EH (cell line): ENCODE measurements at places on chromosomes 6 and 20.

DNA sequence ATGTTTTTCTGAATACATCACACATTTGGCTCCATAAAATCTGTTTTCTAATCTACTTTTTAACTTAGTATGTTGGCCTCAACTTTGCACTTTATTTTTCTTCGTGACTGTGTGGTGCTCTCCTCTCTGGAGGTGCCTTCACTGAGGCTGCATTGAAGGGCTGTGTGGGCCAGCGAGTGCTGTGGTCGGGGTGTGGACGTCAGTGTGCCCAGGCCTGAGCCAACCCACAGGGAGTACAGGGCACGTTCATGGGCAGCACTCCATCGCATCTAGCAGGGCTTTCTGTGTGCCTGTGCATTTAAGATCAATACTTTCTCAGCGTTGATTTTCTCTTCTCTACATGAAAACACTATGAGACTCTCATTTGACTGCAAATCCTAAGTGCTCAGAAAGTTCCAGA lies 37.8 kb downstream of the DACT2 start:
- no peak for DNase-seq

GRCh38 chr6:131029626-131030297 lies 33.3 kb downstream of the EPB41L2 start:
- peak; percentile 54 for DNase-seq

DNA sequence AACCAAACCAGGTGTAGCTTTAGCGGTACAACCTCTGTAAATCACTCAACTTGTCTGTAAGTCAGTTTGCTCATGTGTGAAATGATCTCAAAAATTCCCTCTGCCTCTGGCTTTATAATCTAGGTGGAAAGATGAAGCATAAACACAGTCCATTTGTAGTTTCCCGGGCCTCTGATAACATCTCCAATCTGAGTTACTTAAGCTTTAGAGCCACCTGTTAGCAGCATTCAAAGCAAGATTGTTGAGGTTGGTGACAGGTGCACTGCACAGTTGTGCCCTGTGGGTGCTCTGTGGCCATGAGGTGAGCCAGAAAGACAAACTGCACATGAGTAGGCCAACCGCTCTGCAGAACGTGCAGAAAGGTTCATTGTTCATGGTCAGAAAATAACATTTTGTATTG lies 53.7 kb downstream of the MOCS1 start:
- DNase-seq = no peak

DNA sequence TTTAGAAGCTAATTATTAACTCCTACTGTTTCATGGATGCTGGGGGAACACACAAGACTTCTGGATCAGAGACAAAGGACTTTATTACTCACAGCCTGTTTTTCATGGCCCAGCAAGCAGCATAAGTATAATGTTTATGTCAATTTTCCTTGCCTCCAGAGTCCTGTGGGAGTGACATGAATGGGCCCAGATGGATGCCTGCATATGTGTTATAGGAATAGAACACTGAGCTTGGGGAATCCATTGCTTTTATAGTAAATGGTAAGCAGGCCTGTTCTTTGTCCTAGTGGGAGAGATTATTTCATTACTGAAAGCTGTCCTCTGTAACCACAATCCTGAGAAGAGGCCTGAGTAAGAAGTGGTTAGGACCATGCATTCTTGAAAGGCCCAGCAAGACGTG lies 25.6 kb downstream of the BLTP3A start:
- peak; percentile 28 for DNase-seq

DNA sequence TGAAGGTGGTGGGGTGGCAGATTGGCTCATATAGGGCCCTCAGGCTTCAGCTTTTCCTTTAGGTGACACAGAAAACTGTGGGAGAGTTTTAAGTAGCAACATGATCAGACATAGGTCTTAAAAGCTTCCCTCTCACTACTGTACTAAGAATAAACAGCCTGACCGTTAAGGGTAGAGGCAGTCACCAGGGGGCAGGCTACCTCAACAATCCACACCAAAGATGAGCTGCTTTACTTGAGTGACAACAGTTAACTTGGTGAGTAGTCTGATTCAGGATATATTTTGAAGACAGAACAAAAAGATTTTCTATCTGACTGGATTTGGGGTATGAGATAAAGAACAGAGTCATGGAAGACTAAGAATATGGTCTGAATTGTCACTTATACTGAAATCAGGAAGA lies 193.1 kb upstream of the SHLD1 start:
- DNase-seq = peak; percentile 54

DNA sequence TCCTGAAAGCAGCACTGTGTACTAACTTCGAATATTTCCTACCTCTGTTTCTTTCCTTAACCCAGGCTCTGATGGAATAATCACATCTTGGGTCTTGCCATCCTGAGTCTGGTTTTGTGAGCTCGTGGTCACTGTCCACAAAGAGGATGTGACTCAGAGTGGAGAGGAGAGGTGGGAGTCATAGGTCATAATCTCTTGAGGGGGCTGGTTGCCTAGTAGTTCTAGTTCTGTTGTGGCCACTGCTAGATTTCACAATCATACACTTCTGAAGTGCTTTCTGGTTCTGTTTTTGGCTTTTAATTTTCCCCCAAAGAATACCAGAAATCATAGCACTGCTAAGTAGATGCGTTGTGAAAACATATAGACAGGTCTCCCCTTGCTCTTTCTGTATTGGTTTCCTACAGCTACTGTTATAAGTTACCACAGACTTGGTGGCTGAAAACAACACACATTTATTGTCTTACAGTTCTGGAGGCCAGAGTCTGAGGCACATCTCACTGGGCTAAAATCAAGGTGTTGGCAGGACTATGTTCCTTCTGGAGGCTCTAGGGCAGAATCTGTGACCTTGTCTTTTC lies 102.8 kb downstream of the NRSN1 start:
- peak; percentile 6 for DNase-seq

DNA sequence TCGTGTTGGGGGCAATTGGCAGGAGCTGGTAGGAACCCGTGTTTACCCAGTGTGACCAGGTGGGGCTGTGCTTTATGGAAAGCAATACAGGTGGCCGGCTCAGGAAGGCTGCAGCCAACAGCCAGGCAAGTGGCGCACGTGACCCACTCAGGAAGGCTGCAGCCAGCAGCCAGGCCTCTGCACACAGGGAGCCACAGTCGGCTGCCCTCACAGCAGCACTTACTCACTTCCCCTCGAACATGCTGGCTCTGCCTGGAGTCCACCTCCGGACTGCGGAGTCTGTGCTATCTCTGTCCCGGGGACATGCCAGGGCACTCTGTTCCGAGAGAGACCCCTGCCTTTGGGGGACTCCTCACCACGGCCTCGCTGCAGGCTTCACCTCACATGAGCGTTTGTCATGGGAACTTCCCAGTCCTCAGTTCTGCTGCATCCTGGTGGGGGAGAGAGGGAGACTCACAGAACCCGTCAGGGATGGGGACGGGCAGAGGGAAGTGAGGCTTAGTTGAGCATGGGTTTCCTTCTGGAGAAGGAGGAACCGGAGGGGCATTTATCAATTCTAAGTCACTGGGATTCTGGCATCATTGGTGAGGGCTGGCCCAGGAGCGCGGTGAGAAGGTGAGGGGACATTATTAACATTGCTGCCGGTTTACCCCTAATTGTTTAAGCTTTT lies 76.8 kb downstream of the TTLL2 start:
- DNase-seq = no peak

GRCh38 chr6:12064131-12064530 lies 52.0 kb downstream of the HIVEP1 start:
- peak; percentile 76 for DNase-seq

DNA sequence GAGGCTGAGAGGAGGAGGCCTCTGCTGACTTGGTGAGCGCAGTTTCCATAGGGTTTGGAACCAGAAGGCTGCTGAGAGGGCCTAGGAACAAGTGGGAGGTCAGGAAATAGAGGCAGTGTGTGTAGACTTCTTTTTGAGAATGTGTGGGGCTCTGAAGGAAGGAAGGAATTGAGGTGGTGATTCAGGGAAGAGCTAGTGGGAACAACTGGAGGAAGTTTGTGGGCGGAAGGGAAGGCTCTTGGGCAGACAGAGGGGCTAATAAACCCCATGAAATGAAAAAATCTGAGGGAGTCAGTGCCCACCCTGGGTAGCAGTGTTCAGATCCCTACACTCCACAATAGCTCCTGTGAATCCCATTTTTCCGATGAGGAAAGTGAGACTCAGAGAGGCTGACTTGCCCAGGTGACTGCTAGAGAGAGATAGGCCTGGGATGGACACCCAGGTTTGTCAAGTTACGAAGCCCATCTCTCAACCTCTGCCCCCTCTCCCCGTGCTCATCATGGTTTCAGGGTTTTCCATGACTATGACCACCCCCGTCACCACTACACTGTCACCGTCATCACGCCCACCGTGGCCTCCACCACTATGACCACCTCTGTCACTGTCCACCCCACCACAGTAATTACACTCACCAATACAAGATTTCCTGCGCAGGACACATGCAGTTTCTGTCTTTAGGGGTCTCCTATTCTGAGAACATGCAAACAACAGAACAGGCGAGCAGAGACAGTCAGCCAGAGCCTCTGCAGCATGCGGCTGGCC lies 106.4 kb downstream of the MRPL14 start:
- no peak for DNase-seq

DNA sequence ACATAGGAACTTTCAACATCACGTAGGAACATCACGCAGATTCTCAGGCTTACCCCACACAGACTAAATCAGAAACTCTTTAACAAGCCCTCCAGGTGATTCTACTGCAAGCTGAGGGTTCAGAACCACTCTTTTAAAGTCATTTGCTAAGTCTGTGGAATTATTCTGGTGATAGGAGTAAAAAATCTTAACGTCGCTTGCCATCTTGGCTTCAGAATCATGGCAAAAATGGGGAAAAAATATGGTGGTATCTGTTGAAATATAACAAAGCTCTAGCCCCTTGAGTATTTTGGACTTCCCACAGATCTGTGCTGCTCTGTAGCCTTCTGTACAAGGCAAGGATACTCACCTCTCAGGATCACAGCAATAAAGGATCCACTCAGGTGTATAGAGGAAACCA lies 17.4 kb downstream of the FOXO3 start:
- no peak for DNase-seq

- no peak for DNase-seq
These were observed 84.4 kb downstream of the WASF1 start for GRCh38 chr6:110095101-110095500.

DNA sequence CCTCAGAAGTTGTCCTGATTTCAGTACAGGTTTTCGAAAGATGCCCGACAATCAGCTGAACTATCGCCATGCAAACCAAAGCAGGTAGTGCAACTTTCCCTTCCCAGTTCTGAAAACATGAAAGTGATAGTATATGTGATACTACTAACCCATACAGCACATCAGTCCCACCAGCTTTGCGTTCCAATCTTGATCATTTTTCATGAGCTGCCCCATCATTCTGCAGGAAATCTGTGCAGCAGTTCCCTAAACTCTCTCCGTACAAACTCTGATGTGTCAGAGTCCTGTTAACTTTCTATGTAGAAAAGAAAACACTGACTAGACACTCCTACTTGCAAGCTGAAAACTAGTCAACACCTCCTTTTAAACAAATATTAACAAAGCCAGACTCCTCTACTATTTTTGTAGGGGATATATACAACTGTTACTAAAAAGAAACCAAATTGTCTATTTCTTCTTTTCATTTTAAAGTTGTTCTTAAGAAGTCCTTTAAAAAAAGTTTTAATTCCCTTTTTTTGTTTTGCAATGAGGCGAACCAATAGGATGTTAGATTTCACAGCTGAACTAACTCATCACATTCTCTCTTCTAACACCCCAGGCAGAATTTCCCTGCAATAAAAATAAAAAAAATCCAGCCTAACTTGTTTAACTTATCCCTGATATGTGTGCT lies 99.6 kb upstream of the DST start:
- DNase-seq = no peak

- DNase-seq = peak; percentile 14
These were observed 135.3 kb upstream of the RREB1 start for GRCh38 chr6:6972456-6972855.

DNA sequence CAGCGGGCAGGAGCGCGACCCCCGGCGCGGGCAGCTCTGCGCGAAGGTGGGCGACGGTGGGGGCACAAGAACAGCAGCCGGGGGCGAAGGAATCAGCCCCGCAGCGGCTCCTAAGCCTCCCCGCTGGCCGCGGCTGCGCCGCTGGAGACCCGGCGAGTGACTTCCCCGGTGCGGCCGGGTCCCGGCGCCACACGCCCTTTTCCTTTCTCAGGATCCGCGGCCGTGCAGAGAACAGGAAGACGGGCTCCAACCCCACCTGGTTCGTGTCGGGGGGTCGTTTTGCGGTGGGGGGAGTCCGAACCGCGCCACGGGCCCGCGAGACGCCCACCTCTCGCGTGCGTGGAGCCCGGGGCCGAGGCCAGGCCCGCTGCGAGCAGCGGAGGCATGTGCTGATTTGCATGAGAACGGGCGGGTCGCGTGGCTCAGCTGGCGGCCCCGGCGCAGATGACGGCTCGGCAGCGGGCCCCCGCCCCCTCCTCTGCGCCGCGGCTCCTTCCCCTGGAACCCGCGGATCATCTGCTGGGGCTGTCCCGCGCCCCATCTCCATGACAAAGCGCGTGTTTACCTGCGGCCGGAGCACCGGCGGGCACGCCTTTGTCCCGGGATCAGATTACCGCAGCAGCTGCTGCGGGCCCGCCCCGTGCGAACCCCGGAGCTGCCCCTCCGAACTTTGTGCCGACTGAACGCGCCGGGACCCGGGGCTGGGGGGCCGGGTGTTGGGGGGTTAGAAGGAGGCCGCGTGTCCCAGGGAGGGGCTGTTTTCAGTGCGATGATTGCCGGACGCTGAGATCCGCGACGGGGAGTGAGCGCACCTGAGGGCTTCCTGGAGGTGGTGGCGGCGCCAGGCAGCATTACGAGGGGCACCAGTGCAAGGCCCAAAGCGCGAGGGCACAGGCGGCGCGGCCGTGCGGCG lies 4.9 kb upstream of the DLL1 start:
- no peak for DNase-seq

- DNase-seq = no peak
These were observed 8.5 kb downstream of the PYGB start for GRCh38 chr20:25256226-25256859.

DNA sequence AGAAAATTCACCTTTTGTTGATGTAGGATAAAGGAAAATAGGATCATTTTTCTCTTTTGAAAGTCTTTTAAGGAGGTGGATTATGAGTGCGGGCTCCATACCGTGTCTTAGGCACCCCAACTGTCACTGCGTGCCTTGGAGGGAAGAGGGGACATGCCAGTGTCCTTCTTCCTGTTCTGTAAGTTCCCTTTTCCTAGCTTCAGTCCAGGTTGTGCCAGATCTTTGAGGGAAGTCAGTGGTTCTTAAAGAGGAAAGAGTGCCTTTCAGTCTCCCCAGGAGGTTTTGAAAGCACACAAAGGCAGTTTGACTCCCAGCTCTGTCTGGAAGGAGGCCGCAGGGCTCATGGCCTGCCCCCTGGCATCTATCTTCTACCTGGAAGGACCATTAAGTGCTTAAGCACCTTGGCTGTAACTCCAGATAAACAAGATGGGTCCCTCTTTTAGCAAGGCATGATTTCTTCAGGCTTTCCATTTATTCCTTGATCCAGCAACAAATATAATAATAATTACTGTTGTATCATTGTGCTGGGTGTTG lies 13.0 kb downstream of the EFCAB8 start:
- no peak for DNase-seq

GRCh38 chr20:1696521-1697209 lies 39.1 kb upstream of the SIRPG start:
- no peak for DNase-seq

GRCh38 chr6:63492476-63492875 lies 79.8 kb upstream of the LOC128125822 start:
- DNase-seq = no peak
